ENCODE measurements at places on chromosomes 7 and 10.

DNA sequence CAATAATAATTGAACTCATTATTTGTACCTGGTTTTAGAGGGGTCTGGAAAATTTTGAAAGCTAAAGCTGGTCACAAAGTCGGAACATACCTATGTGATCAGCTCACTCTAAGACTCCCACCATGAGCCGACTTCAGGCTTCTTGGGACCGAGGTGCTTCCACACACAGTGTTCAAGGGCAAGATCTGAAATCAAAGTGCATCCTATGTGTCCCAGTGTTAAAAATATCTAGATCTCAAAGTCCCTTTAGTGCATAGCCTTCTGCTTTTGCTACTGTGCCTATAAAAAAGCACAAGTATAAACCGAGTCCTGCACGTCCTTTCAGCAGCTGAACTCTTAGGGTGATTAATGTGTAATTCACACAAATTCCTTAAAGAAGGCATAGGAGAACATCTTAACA is 43.5 kb upstream of the FXYD4 start:
- DNase-seq, result no peak

DNA sequence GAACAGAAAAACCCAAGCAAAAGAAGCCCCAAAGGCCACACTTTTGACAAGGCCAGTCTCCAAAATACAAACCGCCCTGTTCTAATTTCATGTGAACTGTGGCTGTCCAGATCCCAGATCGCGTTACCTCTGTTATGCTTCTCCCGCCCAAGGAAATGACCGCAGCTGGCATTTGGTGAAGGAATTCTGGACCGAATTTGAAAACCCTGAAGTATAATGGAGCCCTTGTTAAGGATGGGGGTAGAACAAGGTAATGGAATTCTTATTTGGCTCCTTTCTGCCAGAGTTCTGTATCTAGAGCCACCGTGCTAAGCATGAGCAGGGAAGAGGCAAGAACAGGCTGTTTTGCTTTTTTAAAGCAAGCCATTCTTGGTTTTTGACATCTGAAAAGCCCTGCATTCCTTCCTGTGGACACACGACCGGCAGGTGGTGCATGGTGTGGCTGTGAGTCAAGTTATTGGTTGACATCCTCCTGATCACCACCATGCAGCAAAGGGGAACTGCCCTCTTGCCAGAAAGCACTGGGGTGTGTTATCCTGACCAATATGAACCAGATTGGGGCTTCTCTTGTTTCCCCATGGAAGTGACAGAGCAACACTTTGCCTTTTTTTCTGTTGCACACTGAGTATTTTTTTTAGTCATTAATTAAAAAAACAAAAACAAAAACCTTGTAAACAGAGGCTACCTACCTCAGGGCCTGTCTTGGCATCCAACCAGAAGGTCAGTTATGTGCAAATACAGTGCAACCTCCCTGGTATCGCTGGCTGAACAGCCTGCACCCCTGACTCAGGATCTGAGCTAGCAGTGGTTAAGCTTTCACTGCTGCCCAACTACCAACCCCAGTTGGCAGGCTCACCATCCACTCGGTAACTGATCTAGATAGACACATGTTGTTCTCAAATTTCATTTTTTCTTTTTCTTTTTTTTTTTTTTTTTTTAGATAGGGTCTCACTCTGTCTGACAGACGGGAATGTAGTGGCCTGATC is 14.2 kb downstream of the UCMA start:
- DNase-seq, result no peak

GRCh38 chr7:47561715-47562446 is 20.0 kb downstream of the TNS3 start:
- no peak for DNase-seq

GRCh38 chr7:68684996-68685395 is 913.3 kb upstream of the AUTS2 start:
- no peak for DNase-seq

- DNase-seq, result peak; percentile 75
These were observed at the start of gene RPS24 for GRCh38 chr10:78033637-78034470. Gene RPS24, plus strand, starts transcription at chr10:78033863. Its CDS starts 39 bp downstream, at chr10:78033902.

GRCh38 chr7:22604246-22604645 is 104.3 kb upstream of the STEAP1B start:
- DNase-seq, result no peak

GRCh38 chr10:35569111-35569707 is 35.9 kb upstream of the GJD4 start:
- DNase-seq, result no peak

- DNase-seq, result no peak
These were observed 244.7 kb downstream of the ADARB2 start for GRCh38 chr10:1492641-1493040.

DNA sequence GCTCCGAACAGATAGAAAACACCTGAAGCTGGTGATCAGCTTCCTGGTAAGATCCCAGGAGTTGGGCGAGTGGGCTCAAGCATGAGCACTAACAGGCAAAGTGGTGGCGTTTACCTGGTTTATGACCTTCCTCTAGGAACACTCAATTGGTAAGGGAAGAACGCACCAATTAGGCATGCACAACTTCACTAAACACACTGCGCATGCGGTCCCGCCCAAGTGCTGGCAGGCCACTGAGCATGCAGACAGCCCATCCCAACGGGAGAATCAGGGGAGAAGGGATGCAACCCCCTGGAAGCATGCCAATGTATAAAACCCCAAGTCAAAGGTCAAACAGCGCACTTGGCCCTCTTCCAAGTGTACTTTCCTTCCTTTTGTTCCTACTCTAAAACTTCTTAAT is 70.4 kb downstream of the LYZL2 start:
- DNase-seq, result no peak

GRCh38 chr10:108039821-108040584 is 875.5 kb upstream of the SORCS1 start:
- DNase-seq, result no peak

- DNase-seq, result no peak
These were observed 3.3 kb upstream of the SEPHS1 start for GRCh38 chr10:13351340-13351915.

- DNase-seq, result no peak
These were observed 27.2 kb downstream of the CYP2W1 start for GRCh38 chr7:1010226-1010625.
